Natural killer cell treated with Interleukin-12 subunit alpha and Interleukin-12 subunit beta and Interleukin-15 and Interleukin-18, amount 100 ng/mL, for 72 hours (primary cell): ENCODE measurements at places on chromosomes 11 and 22. TPM values are rescaled to one million over a fixed set of nuclear protein-coding genes. Genes with fewer than 3 reads are reported as not detected.
A peak's percentile ranks its signal among the peaks of the same experiment; 100 is the strongest.

DNA sequence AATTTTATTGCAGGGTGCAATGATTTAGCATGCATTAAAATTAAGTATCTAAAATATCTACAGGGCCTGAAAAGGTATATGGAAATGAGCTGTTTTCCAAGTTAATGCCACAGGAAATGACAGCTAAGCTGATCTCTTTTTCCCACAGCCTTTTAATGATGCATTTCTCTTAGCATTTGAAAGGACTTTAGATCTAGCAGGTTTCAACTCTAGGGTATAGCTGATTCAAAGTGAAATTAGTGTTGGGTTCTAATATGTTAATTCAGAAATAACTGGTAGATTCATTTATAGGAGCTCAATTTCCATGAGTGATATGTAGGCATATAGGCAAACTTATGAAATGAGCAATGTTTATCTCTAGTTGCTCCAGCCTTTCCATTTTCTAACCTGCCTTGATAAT is 274.2 kb downstream of the CASP12 start:
- DNase-seq: no peak

- no peak for DNase-seq
Observed at GRCh38 chr11:111378861-111379601, at the start of gene POU2AF1. POU2AF1 (minus strand) TSS chr11:111379275; CDS start chr11:111379177, 98 bp downstream.

DNA sequence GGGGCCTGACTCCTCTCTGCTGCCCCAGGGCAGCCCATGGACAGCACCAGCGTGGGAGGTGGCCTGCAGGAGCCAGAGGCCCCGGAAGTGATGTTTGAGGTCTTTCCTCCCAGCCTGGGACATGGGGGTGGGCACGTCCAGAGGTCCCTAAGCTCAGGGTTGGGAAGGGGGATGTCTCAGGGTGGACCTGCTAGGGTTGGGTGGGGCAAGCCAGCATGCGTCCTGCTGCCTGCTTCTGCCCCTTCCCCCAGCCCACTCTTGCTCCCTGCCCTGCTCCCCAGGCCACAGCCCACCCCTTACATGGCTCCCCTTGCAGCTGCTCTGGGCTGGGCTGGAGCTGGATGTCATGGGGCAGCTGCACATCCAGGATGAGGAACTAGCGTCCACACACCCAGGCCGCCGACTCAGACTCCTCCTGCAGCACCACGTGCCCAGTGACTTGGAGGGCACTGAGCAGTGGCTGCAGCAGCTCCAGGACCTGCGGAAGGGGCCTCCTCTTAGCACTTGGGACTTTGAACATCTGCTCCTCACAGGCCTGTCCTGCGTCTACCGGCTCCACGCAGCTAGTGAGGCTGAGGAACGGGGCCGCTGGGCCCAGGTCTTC is 1.3 kb downstream of the FAM180B start:
- DNase-seq: peak; percentile 54

DNA sequence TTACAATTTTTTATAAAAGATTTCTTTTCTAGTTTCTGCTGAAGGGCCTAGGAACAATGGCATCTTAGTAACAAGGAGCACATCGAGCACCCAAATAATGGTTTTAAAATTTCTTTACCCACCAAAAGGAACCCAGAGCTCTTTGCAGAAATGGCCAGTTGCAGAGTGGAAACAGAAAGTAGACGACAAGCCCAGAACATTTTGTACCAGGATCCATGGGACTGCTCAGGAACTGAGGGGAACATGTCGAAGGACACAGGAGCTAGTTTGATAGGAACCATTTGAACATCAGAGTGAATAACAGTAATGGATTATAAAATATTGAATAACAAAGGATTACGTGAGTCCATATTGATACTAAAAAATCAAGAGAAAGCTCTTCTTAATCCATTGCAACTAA is 17.3 kb downstream of the PANX1 start:
- DNase-seq: no peak

- no peak for DNase-seq
Observed at GRCh38 chr11:123755344-123755743, 1.0 kb upstream of the OR6X1 start.

DNA sequence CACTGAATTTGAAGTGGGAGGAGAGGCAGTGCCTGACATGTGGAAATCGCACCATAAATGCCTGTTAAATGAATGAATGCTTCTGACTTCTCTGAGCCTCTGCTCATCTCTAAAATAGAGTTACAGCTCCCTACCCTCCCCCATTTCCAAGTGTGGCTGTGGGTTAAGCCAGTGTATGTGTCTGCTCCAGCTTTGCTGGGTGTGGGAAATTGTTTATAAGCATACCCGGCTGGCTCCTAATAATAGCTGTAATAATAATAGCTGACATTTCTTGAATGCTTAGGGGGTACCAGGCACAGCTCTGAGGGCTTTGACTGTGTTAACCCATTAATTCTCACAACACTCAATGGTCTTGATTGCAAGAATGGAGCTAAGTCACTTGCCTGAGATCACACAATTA is 7.0 kb upstream of the FCHSD2 start:
- no peak for DNase-seq

The GLB1L2 gene
- 1.7 TPM for total RNA-seq

The CLMP gene
- total RNA-seq: not detected

The NXPE1 gene
- total RNA-seq: not detected

The MRGPRF gene
- not detected for total RNA-seq
